Naive B cell (primary cell): ENCODE measurements at places on chromosomes 1 and 21.

GRCh38 chr1:192877283-192877886, 68.5 kb downstream of the RGS2 start:
- DNase-seq: no peak

GRCh38 chr1:201090541-201090940, 21.7 kb downstream of the CACNA1S start:
- no peak for DNase-seq

- DNase-seq: no peak
These were observed 19.9 kb downstream of the NIBAN1 start for GRCh38 chr1:184954232-184954995.

GRCh38 chr1:167650269-167651160, 20.5 kb downstream of the RCSD1 start:
- DNase-seq: peak; percentile 53

DNA sequence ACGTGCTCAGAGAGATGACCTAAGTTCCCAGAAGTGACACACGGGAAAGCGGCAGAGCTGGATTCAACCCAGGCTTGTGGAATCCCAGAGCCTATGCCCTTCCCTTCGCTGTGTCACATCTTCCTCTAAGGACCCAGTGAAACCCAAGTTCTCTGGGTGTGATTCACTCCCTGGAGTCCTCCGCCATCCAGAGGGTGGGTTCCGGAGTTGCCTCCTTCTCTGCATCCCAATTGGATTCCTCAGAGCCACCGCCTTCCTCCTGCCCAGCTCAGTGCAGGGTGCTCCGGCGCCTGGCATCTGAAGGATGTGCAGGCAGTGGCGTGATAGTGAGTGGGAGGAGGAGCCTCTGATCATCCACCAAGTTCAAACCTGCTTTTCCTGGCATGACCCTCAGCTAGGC, 20.7 kb upstream of the RCC2 start:
- no peak for DNase-seq

DNA sequence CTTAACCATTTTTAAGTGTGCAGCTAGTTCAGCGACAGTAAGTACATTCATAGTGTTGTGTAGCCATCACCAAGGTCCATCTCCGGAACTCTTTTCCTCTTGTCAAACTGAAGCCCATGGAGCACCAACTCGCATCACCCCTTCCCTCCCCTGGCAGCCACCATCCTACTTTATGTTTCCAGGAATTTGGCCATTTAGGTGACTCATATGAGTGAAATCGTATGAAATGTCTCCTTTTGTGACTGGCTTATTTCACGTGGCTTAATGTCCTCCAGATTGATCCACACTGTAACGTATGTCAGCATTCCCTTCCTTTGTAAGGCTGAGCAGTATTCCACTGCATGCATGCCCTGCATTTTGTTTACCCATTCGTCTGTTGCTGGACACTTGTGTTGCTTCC, 2.5 kb downstream of the COL6A2 start:
- DNase-seq: no peak

GRCh38 chr1:111706921-111707320, 32.3 kb downstream of the INKA2 start:
- DNase-seq: no peak

DNA sequence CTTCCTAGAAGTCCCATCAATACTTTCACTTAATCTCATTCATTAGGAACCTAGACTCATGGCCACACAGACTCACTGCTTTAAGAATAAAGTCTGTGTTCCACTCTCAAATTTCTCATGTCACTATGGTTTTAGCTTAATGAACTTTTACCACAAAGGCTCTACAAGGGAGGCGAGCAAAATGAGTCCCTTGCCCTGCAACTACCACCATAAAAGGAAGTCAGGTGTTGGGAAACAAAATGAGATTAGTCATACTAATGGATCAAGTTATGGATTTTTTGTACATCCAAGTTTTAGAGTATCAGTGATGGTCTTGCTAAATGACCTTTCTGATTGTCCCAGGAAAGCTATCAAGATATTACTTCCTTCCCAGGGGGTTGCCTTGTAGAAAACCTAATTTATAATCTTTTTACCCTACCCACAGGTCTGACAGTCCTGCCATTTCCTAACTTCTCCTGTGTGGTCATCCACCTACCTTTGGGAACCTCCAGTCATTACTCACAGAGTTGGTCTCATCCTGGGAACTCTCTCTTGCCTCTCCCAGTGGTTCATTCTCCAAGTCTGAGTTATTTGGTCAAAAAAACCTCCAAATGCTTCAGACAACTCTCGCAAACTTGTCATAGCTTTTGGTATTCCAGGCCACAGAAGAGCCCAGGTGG, 51.8 kb upstream of the SLC16A1 start:
- no peak for DNase-seq

DNA sequence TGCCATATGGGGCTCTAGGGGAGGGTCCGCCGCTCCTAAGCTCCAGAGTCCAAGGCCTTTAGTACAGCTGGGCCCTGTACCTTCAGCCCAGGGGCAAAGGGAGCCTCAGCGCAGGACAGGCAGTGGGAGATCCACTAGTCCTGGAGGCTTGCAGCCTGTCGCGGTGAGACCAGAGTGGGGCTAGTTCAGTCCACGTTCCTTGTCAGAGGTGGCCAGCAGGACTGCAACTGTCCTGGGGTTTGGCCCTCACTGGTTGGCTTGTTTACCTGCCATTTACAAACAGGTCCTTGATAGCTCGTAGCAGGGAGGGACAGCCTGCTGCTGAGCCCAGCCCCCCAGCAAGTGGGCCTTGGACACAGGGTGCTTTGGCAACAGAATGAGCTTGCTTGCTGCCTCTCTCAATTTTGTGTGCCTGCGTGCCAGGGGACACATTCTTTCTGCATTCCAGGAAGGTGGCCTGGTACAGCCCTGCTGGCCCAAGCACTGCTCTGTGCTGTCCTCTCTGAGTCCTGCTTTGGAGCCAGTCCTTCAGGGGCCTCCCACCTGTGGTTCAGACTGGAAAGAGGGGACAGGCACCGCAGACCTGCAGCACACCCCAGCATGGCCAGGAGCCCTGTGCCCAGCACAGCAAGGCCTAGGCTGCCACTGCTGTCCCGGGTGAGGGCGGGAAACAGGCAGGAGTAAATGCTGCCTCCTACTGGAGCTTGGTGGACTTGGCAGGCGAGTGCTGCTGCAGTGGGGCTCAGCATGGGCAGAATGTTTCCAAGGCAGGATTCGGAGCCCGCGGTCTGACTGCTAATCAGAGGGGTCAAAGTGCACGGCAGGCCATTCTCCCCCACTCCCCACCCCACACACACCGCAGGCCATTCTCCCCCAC, 15.2 kb downstream of the H6PD start:
- no peak for DNase-seq

DNA sequence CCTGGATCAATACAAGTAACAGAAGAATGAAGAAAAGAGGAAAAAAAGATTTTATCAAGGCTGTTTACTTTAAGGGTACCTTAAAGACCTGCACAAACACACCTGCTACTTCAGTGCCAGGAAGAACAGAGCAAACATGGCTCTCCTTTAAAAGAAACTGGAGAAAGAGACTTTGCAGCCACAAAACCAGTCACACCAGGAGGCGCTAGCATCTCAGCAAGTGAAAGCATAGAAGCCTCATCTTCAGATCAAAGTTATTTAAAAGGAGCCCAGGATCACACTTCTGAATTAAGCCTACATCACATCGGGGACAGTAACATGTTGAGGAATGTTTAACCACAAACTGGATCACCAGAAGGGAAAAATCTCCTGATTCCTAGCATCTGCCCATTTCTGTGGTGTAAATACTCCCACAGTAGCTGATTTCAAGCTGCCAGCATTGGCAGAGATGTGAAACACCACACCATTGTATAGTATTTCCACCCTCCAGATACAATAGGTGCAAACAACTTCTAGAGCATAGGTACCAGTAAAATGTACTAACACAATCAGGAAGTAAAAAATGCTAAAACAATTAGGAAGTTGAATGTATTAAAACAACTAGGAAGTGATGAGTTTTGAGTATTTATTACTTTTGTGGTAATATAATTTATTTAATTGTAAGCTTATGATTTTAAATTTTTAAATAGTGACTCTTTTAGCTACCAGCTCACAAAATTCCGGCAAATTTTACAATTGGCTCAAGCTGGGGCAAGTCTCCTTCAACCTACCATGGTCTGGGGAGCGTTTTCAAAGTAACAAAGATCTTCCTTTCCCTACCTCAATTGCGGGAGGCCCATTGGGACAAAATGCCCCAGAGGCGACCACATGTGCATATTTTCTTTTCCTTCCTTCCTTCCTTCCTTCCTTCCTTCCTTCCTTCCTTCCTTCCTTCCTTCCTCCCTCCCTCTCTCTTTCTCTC, 105.3 kb upstream of the CLDN14 start:
- no peak for DNase-seq

GRCh38 chr1:118954301-118954905, 33.7 kb downstream of the TBX15 start:
- DNase-seq: no peak

GRCh38 chr1:43541141-43541540, 10.5 kb downstream of the PTPRF start:
- DNase-seq: no peak

GRCh38 chr1:228488818-228489674, 1.9 kb downstream of the RNF187 start:
- DNase-seq: no peak

- DNase-seq: no peak
These were observed 63.3 kb downstream of the RHOU start for GRCh38 chr1:228798548-228798947.

DNA sequence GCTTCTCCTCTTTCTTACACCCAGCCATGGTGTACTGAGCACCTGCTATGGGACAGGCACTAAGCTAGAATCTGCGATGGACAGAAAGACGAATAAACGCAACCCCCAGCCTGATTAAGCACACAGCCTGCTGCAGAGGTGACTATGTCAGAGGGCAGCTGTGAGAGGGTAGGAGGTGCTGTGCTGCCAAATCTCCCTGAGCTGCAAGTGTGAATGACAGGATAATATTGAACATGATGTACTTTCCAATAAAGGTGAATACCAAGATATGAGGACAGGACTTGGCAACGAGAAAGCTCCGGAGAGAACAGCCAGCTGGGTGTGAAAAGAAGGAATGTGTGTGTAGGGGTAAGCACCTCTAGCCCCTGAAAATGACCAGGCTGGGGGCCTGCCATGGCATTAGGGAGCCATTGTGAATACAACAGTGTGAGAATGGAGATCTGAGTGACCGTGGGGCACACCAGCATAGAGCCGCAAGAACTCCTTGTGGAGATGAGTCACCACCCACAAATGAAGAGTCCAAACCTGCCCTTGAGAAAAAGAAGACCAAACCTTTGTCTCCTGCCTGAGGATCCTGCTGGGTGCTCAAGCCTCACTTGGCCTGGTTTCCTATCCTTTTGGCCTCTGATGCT, 83.0 kb upstream of the ATF3 start:
- DNase-seq: no peak

- DNase-seq: no peak
These were observed 700 bp upstream of the CCDC28B start for GRCh38 chr1:32199717-32200072.

DNA sequence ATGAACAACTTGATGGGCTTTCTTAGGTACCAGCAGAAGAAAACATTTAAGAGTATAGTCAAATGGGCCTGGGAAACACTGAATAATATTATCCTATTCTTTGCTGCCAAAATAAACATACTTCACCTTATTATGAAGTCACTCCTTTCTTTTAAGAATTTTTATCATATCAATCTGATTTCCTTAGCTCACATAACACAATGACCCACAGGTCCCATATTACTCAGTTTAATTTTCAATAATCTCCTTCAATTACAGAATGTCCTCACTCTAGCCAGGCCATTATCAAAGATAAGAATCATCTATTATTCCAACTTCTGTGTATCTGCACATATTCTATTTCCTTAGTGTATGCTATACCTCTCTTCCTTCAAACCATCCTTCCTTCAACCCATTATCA, 63.0 kb downstream of the PIGK start:
- no peak for DNase-seq

DNA sequence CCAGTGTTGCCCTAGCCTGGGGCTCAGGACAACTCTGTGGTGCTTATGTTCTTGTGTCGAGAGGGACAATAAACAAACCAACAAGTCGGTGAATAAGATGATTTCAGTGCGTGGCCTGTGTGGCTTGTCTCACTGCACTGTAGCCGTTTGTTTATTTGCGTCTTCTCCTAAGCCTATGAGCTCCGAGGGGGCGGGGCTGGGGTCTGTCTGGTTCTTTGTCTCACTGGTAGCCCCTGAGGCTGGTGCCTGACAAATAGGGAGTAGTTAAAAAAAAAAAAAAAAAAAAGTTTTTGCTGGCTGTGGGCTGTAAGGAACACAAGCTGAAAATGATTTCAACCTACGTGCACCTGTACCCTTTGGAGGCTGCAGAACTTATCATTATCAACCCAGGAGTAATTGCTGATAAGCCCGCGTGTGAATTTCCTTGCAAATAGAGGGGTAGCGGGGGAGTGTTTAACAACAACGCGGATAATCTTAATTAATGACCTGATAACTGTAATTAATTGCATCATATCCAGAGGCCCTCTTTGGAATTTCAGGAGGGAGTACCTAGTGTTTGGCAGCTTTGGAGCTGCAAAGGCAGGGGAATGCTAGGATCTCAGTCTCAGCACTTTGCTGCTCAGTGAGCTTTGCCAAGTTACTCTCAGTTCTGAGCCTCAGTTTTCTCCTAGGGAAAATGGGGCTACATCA, 925 bp upstream of the ARHGEF10L start:
- no peak for DNase-seq

DNA sequence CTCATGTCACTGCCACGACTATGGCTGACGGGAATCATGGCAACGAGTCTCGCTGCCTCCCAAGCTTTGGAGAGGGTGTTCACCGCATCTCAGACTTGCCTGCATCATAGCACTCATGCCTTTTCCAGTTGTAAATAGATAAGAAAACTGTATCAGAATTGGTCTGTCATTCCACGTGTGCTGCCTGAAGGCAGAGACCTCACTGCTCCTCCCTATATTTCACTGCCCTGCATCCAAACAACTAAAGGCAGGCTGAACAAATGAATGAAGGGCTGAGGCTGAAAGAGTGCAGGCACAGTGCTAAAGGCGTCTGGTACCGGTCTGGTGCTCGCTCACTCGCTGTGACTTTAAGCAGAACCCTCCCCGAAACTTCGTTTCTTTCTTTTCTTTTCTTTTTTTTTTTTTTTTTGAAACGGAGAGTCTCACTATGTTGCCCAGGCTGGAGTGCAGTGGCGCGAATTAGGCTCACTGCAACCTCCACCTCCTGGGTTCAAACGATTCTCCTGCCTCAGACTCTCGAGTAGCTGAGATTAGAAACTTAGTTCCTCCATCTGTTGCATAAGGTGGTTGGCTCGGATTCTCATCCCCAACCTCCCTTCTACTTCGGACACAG, 542 bp downstream of the EIF2B3 start:
- no peak for DNase-seq
